Panc1 (cell line): ENCODE measurements at places on chromosomes 7 and 10. TPM values are rescaled to one million over a fixed set of nuclear protein-coding genes. Genes with fewer than 3 reads are reported as not detected.
A peak's percentile ranks its signal among the peaks of the same experiment; 100 is the strongest.

DNA sequence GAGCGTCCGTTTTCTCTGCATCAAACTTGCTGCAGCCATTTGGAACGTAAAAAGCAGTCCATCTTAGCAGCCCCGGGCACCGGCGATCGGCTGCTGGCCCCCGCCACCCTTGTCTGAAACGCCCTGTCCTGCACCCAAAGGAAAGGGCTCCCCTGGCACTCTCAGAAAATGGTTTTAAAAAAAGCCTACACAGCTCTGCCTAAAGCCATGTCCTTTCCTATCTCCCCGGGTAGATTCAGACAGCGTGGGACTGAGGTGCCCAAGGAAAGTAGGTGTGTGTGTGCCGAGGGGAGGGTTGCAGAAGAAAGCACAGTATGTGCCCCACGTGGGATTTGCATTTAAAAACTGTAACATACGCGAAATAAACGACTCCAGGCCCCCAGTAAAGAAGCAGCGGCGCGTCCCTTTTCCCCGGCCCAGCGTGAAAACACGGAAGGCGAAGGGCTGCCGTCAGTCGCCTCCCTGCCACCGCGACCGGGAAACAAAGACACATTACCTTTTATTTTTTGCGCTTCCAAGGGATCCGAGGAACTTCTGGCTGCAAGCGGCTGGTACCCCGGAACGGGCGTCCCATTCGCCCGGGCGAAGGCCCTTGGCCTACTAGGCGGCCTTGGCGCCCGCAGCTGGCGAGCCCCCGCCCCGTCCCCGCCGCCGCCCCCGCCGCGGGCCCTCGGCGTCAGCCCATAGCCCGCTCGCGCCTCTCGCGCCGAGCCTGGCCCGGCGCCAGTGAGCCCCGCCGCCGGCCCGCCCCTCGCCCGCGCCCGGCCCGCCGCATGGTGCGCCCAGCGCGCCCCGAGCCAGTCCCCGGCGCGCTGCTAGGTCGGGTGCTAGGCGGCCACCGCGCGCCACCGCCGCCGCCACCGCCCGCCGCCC, 304.6 kb downstream of the PRPF18 start:
- H3K27ac ChIP-seq: no peak overlapping the region
- H3K27me3 ChIP-seq: no peaks in the 10 kb centered on the region
- peak overlapping the region; percentile 49 for H3K4me3 ChIP-seq
- H3K4me1 ChIP-seq: no peaks in the 10 kb centered on the region
- no peak for DNase-seq

- no peak overlapping the region for H3K27ac ChIP-seq
- H3K4me1 ChIP-seq: no peaks in the 10 kb centered on the region
- no peak for DNase-seq
- no peaks in the 10 kb centered on the region for H3K27me3 ChIP-seq
These were observed 639.7 kb downstream of the AUTS2 start for GRCh38 chr7:70237831-70238575.

- H3K27me3 ChIP-seq: no peaks in the 10 kb centered on the region
- no peak for DNase-seq
- H3K4me3 ChIP-seq: no peak overlapping the region
- H3K27ac ChIP-seq: no peak overlapping the region
- H3K36me3 ChIP-seq: no peaks in the 10 kb centered on the region; the same call in 1 of the 2 replicates
These were observed 123.8 kb downstream of the SLC25A13 start for GRCh38 chr7:96198047-96198636.

The NUDT13 gene
- 6.1 TPM for total RNA-seq

The TMEM26 gene
- 14.3 TPM for total RNA-seq
